ENCODE measurements at places on chromosomes 7 and 10.

DNA sequence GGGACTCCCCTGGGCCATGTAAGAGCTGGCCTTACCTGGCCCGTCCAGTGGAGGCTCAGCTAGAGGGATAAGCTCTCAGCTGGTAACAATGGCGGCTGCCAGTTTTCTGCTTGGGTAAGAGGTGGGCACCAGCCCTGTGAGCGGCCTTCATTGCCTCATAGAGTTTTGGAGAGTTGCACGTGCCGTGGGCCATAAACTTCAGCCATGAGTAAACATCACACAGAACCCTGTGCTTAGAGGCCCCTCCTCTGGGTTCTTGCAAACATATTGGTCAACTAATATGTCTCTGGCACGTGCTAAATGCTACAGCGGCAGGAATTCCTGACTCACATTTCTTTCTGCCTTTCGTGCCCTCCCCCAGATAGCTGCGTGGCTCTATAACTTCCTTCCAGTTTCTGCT lies 103.9 kb upstream of the LEP start:
- no peak for DNase-seq

GRCh38 chr7:87816389-87816788 lies 59.8 kb downstream of the SLC25A40 start:
- DNase-seq: no peak

GRCh38 chr10:98676895-98677294 lies 230.2 kb upstream of the HPS1 start:
- no peak for DNase-seq

DNA sequence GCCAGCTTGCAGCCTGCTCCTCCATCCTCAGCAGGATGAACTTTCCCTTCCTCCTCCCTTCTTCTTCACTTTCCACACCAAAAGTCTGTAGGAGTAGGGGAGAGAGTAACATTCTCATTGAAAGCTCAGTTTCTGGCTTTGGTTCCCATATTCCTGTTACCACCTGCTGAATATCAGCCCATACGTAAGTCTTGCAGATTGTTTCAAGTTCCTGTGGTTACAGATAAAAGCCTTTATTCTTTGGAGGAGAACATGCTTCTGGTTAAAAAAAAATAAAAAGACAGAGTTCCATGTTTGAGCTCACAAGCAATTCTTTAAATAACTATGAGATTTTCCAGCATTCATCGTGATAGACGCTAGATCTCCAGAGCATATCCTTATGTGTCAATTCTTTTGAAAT lies 637.3 kb downstream of the SUGCT start:
- no peak for DNase-seq

DNA sequence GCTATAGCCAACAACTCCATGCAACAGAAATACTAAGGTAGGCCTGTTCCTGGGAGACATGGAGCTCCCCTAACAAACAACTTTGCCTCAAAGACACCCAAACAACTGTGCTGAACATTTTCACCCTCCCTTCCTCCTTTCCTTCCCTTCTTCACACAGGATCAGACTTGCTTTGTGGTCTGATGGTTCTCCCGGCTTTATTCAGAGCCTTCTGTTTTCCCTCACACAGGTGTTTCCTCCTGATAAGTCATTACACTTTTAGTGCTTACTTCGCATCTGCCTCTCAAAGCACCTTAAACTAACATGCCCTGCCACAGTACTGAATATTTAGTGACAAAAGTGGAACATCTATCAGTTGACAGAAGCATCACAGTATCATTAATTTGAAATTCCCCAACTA lies 56.3 kb upstream of the YAE1 start:
- DNase-seq: no peak

DNA sequence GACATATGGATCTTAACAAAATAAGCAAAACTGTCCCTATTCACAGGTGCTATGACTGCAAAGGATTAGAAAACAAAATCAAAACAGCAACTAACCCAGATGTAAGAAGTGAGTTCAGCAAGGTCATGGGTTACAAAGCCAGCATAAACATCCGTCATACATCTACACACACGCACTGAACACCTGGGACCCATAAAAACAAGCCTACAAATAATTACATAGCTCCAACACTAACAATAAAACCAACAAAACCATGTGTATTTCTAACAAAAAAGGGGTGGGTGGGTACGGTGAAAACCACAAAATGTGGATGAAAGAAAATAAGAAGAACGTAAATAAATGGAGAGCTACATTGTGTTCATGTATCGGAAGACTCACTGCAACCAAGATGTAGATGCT lies 256.8 kb downstream of the ELFN1 start:
- DNase-seq: no peak

GRCh38 chr7:116692401-116693308 lies 20.7 kb downstream of the MET start:
- DNase-seq: no peak

Data from stimulated activated naive CD4-positive, alpha-beta T cell (primary cell).